ENCODE measurements at places on chromosomes 3 and 15.

- DNase-seq = no peak
Measured at GRCh38 chr15:72857331-72858063, 73.9 kb upstream of the ADPGK start.

- no peak for DNase-seq
Measured at GRCh38 chr15:52730594-52730993, 51.4 kb upstream of the ATOSA start.

- DNase-seq = no peak
Measured at GRCh38 chr15:32096916-32097617, 66.8 kb downstream of the CHRNA7 start.

DNA sequence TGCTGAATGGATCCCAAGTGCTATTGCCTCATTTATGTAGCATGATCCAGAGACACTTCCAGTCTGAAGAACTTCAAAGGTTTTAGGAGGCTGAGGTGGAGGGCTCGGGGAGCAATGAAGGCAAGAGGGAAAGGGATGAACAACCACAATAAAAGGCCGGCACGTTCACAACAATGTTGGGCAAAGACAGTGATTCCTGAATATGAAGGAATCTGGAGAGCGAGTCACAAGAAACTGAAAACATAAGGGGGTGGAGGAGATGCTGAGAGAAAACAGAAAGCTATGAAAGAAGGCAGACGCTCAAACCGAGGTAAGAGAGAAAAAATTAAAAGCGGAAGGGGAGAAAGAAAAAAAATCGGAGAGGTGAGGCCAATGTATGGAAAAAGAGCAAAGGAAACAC lies 120.1 kb downstream of the GREM1 start:
- DNase-seq = no peak

DNA sequence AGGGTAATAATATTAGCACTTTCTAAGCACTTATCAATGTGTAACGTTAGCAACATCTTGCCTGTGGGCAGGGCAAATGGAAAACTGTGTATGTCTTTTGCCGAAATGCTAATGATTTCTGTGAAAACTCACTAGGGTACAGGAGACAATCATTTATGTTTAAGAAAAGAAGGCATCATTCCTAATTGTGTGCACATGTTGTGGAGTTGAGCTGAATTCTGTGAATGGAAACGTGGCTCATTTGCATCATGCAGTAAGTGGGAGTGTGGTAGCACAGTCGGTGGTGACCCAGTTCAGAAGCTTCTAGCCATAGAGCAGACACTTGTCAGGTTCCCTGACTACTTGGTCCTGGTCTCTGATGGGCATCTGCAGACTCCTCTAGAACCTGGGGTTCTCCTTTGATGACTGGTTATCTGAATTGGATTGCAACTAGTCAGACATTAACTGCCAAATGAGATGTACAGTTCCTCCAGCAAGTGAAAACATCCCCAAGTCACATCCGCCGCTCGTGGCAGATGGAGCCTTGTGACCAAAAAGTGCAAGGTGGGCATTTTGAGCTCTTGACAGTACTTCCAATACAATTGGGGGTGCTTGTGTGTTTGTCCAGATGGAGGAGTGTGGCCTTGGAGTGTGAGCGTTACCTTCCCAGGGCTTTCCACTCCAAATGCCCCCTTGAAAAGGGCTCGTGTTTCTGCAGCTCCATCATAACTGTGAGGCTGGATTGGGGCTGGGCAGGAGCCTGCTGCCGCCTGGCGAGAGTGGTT lies 21.5 kb downstream of the MRPS25 start:
- DNase-seq = no peak

DNA sequence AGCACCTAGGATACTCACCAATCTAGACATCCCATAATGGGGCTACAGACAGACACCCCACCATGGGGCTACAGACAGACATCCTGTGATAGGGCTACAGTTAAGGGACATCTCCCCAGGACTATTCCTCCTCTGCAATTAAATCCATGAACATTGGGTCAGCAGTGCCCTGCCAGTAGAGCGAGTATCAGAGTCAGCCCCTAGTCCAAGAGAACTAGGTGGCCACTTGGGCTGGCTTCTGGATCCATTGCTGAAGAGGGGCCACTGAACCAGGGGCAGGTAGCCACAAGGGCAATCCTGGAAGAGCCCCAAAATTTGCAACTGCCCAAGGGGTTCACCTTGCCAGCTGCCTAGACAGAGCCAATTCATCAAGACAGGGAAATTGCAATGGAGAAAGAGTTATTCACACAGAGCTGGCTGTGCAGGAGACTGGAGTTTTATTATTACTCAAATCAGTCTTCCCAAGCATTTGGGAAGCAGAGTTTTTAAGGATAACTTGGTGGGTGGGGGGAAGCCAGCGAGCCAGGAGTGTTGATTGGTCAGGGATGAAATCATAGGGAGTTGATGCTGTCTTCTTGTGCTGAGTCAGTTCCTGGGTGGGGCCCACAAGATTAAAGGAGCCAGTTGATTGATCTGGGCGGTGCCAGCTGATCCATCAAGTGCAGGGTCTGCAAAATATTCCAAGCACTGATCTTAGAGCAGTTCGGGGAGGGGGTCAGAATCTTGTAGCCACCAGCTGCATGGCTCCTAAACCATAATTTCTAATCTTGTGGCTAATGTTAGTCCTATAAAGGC lies 170.2 kb upstream of the SMAD3 start:
- no peak for DNase-seq
